CD4-positive, alpha-beta T cell treated with Interleukin-15 for 4 hours (primary cell): ENCODE measurements at places on chromosomes 13 and 19.
A peak's percentile ranks its signal among the peaks of the same experiment; 100 is the strongest.

GRCh38 chr13:88217372-88217771 is 546.2 kb downstream of the SLITRK5 start:
- no peak for DNase-seq

DNA sequence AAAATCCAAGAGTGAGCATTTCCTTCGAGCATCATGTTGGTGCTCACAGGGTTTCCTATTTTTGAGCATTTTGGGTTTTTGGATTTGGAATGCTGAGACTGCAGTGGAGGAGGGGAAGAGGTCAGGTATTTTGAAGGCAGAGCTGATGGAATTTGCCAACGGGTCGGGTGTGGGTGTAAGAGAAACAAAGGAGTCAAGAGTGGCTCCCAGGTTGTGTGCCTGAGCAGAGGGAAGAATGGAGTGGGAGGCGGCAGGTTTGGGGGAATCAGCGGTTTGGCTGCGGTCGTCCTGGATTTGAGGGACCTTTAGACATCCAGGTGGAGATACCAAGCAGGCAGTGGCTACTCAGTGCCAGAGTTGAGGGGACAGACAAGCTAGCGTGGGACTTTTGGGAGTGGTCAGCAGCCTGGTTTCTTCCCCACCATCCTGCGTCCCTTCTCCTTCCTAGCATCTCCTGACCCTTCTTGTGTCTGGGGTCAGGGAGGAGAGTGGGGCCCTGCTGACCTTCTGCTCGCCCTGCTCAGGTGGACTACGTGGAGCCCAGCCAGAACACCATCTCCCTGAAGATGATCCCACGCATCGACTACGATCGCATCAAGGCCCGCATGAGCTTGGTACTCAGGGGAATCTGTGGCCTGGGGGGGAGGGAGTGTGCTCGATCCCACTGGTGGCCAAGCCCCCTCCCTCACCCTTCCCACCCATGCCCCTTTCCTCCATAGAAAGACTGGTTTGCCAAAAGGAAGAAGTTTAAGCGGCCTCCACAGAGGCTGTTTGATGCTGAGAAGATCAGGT is 14.5 kb upstream of the TIMM50 start:
- DNase-seq, result no peak

DNA sequence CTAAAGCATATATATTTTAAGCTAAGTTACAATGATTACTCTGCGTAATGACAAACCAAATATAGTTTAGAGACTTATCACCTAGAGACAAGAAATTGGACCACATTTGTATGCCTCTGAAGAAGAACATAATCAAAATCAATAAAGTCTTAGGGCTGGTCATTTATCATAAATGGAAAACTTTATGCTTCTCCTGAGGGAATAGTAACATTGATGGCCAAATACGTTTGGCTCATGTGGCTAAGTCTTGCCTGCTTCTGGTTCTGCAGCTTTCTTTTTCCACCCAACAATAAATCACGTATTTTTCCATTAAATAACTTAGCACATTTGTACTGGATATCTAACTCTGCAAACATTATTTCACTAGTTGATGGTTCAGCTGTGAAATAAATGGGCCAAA is 458.4 kb downstream of the SLITRK1 start:
- DNase-seq, result no peak

DNA sequence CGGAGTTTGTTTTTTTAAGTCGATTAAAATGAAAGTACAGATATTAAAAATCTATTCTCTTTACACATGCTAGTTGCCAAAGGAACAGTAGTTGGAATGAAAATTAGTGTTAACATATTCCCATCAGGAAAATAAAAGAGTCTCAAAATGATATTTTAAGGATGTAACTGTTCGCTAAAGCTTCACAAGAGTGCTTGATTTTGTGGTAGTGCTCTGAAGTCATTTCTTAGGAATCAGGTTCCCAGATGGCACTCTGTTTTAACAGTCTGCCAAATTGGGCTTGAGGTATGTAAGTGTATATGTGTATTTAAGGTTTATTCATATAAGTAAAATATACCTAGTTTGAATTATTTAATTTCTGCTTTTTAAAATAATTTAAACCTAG is 128.8 kb downstream of the LMO7 start:
- no peak for DNase-seq

DNA sequence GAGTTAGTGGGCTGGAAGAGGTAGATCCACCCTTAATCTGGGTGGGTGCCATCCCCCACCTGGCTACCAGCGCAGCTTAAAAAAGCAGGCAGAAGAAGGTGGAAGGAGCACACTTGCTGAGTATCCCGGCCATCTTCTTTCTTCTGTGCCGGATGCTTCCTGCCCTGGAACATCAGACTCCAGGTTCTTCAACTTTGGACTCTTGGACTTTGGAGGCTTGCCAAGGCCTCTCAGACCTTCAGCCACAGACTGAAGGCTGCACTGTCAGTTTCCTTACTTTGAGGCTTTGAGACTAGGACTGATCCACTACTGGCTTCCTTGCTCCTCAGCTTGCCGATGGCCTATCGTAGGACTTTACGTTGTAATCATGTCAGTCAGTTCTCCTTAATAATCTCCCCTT is 127.6 kb upstream of the GPC6 start:
- no peak for DNase-seq

- peak; percentile 15 for DNase-seq
Observed at GRCh38 chr13:49113526-49114286, 106.4 kb upstream of the MLNR start.

DNA sequence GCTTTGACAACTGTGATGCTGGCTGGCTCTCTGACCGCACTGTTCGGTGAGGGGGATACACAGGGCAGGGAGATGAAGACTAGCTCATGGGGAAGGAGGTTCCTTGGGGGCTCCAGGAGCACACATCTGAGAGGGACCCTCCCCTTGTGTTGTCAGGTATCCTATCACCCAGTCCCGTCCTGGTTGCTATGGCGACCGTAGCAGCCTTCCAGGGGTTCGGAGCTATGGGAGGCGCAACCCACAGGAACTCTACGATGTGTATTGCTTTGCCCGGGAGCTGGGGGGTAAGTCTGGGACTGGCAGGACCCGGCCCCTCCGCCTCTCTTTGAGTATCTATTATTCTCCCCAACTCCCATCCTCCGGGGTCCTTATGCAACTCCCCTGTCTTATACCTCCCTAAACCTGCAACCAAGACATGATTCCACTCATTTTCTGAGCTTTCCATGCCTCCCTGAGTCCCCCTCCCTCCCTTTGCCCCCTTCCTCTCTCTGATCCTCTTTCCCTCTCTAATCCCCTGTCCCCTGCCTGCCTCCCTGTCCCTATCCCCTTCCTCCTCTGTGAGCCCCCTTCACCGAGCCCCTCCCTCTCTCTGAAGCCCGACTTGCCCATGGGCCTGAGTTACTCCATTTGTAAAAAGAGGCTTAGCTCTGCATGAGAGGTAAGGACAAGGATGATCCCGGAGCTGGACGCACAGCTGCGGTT is 12.5 kb downstream of the NCAN start:
- DNase-seq, result no peak

GRCh38 chr13:31278869-31279268 is 79.1 kb downstream of the B3GLCT start:
- DNase-seq, result no peak

GRCh38 chr19:22616659-22617058 is 17.5 kb upstream of the ZNF492 start:
- DNase-seq, result no peak

GRCh38 chr13:19581675-19582074 is 20.3 kb upstream of the TPTE2 start:
- DNase-seq, result no peak

DNA sequence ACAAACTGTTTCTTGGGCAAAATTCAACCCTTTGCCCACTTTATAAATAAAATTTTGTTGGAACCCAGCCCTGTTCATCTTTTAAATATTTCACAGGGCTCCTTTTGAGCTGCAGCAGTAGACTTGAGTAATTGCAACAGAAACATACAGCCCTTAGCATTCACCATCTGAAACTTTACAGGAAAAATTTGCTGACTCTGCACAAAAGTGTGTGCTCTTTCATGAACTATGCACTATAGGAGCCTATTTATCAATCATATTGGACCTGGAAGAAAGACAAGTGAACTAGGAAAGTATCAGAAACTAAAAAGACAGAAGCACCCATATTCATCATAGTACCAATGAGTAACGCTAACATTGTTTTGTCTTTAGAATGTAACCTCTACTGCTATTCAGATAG is 406.9 kb upstream of the SLC10A2 start:
- DNase-seq, result no peak

DNA sequence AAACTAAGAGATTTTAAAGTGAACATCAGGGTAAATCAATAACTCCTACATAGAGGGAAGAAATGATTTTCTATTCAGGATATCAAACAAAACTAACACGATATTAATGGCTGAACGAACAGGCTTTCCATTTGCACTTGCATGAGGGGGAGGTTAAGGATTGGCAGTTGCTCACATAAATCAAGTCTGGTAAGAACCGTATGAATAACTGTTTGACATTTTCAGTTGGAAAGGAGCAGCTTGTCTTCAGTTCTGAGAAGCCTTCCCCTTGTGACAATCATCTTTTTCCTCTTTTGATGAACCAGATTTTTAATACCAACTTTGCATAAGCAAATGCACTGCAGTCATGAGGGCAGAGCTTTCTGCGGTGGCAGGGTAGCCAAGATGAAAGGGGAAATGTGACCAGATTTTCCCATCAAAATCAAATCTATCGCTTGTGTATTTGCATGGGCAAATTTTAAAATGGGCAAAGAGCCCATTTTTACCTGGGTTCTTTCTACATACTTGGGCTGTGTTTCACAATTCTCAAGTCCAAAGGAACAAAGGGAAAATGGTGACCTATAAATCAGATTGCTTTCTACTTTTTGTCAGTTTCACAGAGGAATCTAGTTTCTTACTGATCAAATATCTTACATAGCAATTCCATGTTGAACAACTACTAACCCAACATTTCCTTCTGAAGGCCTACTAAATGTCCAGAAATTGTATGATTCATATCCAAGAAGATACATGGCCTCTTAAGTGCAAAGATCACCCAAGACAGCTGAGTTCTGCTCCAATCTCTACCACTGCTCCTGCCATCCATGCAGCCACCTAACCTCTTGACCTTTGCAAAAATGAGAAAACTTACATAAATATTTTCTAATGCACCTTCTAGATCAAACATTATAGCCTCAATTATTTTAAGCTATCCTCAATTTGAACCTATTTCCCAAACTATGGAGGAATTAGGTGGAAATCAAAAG is 249.6 kb downstream of the OXGR1 start:
- DNase-seq, result no peak

DNA sequence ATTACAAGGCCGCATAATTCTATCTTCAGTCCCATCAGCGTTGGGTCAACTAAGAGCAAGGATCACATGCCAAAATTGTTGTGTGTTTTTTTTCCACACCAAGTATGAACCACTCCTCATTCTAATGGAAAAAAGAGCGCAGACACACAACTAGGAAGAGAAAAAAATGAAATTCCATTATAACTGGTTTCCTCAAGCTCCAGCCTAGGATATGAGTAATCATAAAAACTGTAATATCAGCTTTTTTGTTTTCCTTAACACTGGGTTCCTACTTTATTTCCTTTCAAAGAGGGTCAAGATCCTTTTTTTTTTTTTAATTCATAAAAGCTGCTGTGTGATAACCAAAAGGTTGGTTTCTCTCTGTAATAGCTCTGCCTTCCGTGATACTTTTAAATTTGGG is 19.4 kb downstream of the TSHZ3 start:
- DNase-seq, result no peak

DNA sequence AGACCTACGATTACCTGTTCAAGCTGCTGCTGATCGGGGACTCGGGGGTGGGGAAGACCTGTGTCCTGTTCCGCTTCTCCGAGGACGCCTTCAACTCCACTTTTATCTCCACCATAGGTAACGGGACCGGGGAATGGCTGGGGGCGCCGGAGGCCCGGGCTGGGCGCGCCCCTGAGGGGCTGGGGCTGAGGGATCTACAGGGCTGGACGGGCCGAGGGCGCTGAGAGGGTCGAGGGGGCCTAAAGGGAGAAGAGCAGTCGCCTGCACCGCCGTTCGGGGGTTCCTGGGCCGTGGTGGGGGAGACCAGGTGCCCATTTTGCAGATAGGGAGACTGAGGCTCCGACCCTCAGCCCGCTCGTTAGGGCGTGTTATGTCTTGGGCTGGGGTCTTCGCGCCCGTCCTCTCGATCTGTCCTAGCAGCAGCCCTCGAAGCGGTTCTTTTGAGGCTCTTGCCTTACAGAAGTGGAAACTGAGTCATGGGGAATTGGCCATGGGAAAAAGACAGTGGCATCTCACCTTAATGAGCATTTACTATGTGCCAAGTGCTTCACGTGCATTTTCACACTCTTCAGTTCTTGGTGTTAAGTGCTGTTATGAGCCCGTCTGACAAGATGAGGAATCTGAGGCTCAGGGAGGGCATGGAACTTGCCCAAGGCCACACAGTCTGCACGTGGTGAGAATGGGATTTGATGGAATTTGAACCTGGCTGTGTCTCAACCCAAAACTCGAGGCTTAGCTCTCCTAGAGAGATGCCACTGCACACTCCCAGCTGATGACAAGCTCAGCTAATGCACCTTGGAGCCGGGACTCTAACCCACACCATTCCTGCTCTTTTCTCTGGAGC is 442 bp downstream of the RAB8A start:
- no peak for DNase-seq

- no peak for DNase-seq
Observed at GRCh38 chr19:23440791-23441190, 45.5 kb upstream of the ZNF91 start.

- no peak for DNase-seq
Observed at GRCh38 chr13:99507054-99507453, 5.8 kb downstream of the TM9SF2 start.

GRCh38 chr19:23887642-23888041 is 27.0 kb upstream of the ZNF726 start:
- no peak for DNase-seq

DNA sequence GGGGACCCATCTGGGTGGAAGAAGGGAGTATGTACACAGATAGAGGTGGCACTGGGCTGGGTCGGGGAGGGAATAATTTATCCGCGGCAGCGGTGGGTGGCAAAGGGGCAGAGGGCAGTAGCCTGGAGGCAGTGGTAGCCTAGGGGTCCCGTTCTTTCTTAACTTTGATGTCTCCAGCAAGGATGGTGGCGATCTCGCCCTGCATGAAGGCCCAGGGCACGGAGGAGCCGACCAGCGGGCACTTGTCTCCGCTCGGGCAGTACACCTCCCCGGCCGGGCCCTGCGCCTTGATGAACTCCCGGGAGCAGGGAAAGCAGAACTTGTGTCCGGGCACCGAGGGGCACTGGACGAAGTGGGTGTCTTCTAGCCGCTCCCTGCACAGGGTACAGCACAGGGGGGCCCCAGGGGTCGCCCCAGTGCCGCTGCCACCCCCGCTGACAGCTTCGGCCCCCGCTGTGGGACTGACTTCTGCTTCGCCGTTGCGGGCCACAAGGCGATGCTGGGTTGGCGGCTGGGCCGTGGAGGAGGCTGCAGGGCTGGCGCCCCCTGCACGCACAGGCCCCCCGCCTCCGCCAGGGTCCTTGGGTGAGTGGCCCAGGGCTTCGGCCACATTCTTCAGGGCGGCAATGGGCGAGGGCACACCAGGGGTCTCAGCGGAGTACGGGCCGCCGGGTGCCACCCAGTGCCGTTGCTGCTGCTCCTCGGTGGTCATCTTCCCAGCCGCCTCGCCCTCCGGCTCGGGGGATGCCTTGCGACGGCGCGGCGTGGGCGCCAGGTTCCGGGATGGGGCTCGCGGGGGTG is 1.9 kb downstream of the IRF2BP1 start:
- DNase-seq, result no peak

- DNase-seq, result peak; percentile 25
Observed at GRCh38 chr13:74288361-74288911, 154.2 kb upstream of the KLF12 start.

- no peak for DNase-seq
Observed at GRCh38 chr19:51694318-51695085, 1.4 kb downstream of the SPACA6 start.

- DNase-seq, result no peak
Observed at GRCh38 chr19:41187884-41188279, 5.1 kb upstream of the CYP2S1 start.

GRCh38 chr19:35559281-35559659 is 4.2 kb downstream of the ATP4A start:
- DNase-seq, result no peak

- DNase-seq, result no peak
Observed at GRCh38 chr13:19634256-19634740, 839 bp downstream of the MPHOSPH8 start.
